ENCODE measurements at places on chromosomes 12 and 14.

- DNase-seq = no peak
These were observed 177.2 kb downstream of the FOXA1 start for GRCh38 chr14:37417833-37418232.

- DNase-seq = no peak
These were observed 22.2 kb downstream of the SFSWAP start for GRCh38 chr12:131732996-131733615.

GRCh38 chr12:31959701-31960391, 631 bp downstream of the RESF1 start:
- no peak for DNase-seq

DNA sequence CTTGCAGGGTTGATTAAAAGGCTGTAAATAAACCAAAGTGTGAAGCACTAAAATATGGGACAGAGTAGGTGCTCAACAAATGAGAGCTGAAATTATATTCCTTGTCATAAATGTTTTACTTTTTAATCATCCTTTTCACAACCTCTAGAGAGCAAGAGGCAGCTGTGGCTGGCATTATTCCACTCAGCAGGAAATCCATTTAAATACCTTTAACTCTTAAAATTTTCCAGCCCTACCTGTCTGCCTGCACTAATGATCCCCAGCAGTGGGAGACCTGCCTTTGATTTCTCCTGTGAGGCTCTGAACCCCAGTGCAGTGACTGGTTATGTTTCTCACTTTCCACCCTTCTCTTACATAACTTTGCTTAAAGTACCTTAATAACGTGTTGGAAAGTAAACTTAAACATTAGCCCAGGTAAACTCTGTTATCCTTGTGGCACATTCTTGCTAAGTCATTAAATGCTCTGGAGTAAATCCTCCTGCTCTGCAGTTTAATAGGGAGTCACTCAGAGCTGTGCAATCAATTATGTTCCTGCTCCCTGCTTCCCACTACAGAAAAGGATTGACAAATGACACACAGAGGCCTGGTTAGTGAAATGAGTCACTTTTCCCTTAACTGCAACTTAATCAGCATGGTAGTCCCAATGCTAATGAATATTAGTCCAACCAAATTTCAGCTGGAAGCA, 755.7 kb upstream of the USP15 start:
- no peak for DNase-seq

- no peak for DNase-seq
These were observed 71.7 kb downstream of the SCN8A start for GRCh38 chr12:51662728-51663154.

Measured in NCI-H1048 (cell line).